ENCODE measurements at places on chromosomes 6 and 20. TPM values are rescaled to one million over a fixed set of nuclear protein-coding genes. Genes with fewer than 3 reads are reported as not detected.

Gene KCNG1
- 5.5 TPM for total RNA-seq

Gene ECT2L
- total RNA-seq: 0.09 TPM

Gene TP53TG5
- total RNA-seq: not detected

Gene SLA2
- not detected for total RNA-seq

Gene RFX6
- total RNA-seq: not detected

Gene TGM3
- 0.09 TPM for total RNA-seq

Gene GATA5
- total RNA-seq: not detected

Gene CHRNA4
- total RNA-seq: not detected

Gene PPP1R14C
- 0.17 TPM for total RNA-seq

Gene PDSS2
- total RNA-seq: 8.8 TPM
